Activated CD4-positive, alpha-beta T cell treated with anti-CD3 and anti-CD28 coated beads, Interleukin-2, amount 10 ng/mL, durations not matched to agents 24 days and 14 days (primary cell): ENCODE measurements at places on chromosomes 12 and 14. TPM values are rescaled to one million over a fixed set of nuclear protein-coding genes. Genes with fewer than 3 reads are reported as not detected.

DNA sequence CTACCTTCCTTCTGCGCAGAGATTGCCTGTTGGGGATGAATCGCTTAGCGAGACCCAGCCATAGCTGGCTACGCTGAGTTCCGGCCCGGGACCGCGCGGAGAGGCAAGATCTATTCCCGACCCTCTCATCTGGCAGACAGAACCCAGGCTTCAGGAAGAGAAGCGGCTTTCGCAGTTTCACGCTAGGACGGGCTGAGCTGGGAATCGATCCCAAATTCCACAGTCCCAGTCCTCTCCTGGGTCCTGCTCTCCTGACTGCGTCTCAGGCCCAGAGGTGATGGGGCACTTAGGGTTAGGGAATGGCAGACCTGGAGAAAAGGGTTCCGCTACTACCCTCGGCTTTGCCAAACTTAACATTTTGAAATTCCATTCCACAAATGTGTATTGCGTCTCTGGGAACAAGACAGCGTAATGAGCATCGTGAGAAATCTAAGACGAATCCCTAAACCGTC is 2.8 kb downstream of the PTPN21 start:
- DNase-seq, result peak; percentile 61

WNT1 gene
- total RNA-seq, result not detected in 2 replicates

CISTR gene
- not detected in 2 replicates for total RNA-seq

GRCh38 chr12:112418273-112418607 is 507 bp upstream of the PTPN11 start:
- no peak for DNase-seq

- DNase-seq, result no peak
These were observed 362.6 kb downstream of the AEBP2 start for GRCh38 chr12:19801941-19802340.

- DNase-seq, result no peak
These were observed 225.0 kb upstream of the G2E3 start for GRCh38 chr14:30333934-30334333.

FAM222A gene
- 1.3 and 1.5 TPM in 2 replicates for total RNA-seq

CELA1 gene
- not detected in 2 replicates for total RNA-seq

DNA sequence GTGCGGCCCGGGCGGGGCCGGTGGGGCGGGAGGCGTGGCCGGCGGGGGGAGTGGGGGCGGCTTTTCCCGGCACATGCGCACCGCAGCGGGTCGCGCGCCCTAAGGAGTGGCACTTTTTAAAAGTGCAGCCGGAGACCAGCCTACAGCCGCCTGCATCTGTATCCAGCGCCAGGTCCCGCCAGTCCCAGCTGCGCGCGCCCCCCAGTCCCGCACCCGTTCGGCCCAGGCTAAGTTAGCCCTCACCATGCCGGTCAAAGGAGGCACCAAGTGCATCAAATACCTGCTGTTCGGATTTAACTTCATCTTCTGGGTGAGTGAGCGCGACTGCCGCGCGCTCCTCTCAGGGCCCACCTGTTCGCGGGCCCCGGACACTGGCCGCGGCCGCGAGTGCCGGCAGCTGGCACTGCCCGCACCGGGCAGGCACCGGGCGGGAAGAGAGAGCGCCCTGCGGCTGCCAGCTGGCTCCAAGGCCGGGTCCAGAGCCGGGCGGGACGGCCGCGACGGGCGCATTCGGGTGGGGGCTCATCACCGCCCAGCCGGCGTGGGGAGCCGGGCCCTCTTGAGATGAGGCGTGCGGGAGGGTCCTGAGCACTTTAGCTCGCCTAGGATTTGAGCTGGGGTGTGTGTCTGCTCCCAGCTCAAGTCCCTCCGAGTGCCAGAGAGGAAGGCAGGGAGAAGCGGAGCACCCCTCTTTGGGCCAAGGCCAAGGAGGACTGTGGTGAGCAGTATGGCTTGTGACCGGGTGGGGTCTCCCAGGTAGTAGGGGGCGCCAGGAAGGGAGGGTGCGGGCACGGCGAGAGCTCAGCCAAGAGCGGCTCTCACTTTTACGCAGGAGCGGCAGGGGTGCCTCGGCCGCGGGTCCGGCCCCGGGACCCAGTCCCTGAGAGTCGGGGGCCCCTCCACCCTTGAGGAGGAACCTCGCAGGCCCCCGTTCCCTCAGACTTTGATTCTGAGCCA is at the start of gene CD9:
CD9 (plus strand) TSS at position 145 of the 957 bp plus-strand sequence; CDS start at position 245, 100 bp downstream.
- peak; percentile 80 for DNase-seq

GRCh38 chr12:64681200-64682052 is 71.1 kb downstream of the RASSF3 start:
- DNase-seq, result peak; percentile 64

- no peak for DNase-seq
These were observed 26.3 kb upstream of the PPP1CC start for GRCh38 chr12:110768960-110769359.

OR6C2 gene
- not detected in 2 replicates for total RNA-seq
